Nephron progenitor cell (in vitro differentiated cells): ENCODE measurements at places on chromosomes 11 and 22.

DNA sequence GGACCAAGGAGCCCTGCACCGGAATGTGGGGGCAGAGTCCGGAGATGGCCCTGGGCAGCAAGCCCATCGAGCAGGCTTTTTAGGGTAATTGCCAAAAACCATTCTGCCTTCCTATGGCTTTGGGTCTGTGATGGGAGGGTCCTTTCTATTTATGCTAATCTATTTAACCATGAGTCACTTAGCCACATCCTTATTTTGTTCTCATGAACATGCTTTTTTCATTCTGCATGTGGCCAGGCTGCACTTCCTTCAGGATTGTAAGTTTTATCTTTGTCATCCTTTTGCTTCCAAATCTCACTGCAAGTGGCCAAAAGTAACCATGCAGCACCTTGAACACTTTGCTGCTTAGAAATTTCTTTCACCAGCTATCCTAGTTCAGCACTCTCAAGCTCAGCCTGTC, 88.3 kb downstream of the EFCAB6 start:
- H3K36me3 ChIP-seq = no peaks in the 10 kb centered on the region
- no peaks in the 10 kb centered on the region for H3K4me1 ChIP-seq
- no peak for DNase-seq
- no peak overlapping the region for H3K27ac ChIP-seq
- no peak overlapping the region for H3K4me3 ChIP-seq

DNA sequence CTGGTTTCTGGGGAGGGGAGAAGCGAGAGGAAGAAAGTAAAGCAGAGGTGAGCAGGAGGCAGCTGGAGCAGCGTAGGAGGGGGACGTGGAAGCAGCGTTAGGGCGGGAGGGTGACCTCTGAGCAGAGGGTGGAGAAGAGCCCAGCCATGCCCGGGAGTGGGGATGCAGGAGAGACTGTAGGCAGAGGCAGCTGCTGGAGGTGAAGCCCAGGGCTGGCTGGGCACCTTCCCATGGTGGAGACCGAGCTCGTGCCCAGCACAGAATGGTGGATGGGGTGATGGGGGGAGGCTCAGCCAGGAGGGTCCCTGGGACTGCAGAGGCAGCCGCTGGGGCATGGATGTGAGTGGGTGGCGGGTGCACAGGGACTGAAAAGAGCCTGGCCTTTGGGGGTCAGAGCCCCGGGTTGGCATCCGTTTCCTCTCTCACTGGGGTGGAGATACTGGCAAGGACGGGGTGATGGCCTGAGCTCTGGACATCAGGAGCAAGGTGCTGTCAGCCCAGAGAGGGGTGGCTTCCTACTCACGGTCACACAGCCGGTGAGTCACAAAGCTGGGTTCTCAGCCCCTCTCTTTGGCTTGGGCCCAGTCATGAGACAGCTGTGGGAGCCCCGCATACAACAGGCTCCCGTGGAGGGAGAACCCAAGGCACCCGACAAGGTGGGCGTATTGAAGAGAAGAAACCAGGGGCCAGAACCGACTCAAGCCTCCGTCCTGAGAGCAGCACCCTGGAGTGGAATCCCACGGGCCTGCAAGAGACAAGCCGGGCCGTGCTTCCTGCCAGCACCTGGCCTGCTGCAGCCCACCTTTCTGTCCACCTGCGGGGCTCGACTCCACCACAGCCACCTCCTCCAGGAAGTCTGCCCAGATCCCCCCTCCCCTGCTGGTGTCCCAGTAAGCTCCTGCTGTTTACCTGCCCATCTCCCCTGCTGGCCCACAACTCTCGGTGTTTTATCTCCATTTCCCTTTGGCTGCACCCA, 45.8 kb upstream of the FGF3 start:
- H3K27ac ChIP-seq = no peak overlapping the region
- DNase-seq = no peak
- no peaks in the 10 kb centered on the region for H3K36me3 ChIP-seq
- peaks cover 28% of the 10 kb centered on the region for H3K27me3 ChIP-seq
- peaks cover 95% of the 10 kb centered on the region for H3K4me1 ChIP-seq

DNA sequence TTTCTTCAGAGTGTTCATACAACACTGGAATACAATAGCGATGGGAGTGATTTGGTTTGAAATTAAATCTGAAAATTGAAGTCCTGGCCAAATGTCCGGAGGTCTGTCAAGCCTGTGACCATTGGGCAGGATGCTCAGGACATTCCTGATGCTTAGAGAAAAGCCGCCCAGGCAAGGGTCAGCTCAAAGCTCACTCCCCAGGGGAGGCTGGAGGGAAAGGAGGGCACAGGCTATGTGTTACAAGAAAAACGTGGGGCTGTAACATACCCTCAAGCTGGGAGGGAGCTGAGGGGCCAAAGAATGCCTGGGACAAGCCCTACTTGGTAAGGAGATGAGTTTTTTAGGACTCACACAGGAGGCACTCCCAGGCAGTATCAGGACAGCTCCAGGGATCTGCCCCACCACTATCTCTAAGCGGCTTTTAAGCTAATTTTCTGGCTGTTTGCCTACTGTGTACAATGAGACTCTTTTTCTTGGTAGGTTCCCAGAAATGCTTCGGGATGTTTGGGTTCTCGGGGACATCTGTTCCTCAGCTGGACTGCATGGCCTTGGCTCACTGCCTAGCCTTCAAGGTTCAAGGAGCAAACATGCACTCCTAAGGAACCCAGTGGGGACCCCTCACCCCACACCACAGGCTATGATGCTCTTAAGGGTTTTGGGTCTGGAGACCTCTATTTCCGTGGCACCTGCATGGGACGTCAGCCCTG, 500.1 kb downstream of the BRD1 start:
- H3K36me3 ChIP-seq = no peaks in the 10 kb centered on the region
- no peak overlapping the region for H3K4me3 ChIP-seq
- H3K27me3 ChIP-seq = peaks cover 25% of the 10 kb centered on the region

- no peak for DNase-seq
- H3K27ac ChIP-seq = no peak overlapping the region
- peaks cover 22% of the 10 kb centered on the region for H3K27me3 ChIP-seq
- peaks cover 92% of the 10 kb centered on the region for H3K4me1 ChIP-seq
Measured at GRCh38 chr11:128628325-128628673, 40.9 kb upstream of the ETS1 start.

DNA sequence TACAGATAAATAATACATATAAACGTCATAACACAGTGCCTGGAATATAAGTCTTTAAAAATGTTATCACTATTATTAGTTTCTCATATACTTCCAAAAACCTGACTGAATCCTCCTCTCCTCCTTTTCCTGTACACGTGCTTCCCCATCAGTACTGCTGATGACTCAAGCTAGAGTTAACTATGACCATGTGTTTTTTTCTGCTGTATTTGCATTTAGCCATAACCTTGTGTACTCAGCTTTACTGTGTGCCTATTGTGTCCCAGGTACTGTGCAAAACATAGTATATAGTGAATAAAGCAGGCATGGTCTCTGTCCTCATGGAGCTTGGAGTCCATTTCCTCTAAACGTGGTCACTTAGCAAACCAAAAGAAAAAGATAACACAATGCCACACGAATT, 56.5 kb upstream of the ARHGAP32 start:
- H3K27ac ChIP-seq = no peak overlapping the region
- H3K36me3 ChIP-seq = peaks cover 15% of the 10 kb centered on the region
- DNase-seq = no peak
- H3K4me3 ChIP-seq = no peak overlapping the region
- no peaks in the 10 kb centered on the region for H3K27me3 ChIP-seq

DNA sequence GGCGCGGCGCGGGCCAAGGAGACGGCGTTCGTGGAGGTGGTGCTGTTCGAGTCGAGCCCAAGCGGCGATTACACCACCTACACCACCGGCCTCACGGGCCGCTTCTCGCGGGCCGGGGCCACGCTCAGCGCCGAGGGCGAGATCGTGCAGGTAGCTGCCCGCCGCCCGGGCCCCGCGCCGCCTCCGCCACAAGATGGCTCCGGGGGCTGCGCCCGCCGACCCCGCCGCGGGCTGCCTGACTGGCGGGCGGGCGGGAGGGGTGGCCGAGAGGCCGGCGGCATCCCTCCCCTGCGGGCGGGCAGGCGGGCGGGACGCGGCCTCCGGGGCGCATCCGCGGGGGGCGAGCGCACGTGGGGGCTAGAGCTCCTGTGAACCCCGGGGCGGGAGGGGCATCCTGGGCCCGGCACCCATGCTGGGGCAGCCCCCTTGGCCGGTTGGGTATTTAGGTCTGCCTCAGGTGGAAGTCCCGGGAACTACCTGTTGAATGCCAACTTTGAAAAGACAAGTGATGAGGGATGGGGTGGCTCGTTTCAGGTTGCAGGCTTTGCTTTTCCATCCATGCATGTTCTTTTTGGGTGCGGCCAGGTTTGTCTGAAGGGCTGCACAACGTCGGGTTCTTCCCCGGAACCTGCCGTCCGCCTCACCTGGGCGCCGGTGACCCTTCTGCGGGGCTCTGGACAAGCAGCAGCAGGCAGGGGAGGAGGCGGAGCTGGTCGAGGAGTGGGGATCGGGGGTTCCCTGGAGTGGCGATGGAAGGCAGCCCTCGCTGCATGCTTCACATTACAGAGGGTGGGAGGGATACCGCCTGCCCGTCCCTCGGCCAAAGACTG, 760 bp downstream of the ZNRF3 start:
- DNase-seq = peak; percentile 63
- H3K4me1 ChIP-seq = peaks cover 57% of the 10 kb centered on the region
- H3K4me3 ChIP-seq = peak overlapping the region; percentile 89
- H3K27ac ChIP-seq = peak overlapping the region; percentile 51

DNA sequence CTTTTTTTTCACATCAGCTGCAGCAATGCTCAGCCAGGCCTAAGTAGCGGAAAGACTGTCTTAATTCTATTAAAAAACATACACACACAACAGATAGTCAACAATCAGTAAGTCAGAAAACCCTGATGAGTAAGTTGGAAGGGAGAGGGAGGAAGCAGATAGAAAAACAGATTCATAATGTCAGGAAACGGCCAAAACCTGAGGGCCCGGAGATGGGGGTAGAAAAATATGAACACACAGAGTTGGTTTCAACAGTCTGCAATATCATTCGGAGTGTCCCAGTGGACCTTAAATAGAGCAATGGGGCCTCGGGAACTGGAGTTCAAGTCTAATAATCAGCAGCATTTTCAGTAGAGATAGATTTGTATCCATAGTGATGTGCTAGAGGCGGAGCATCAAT, 14.8 kb downstream of the LRRC55 start:
- H3K36me3 ChIP-seq = peaks cover 6% of the 10 kb centered on the region
- H3K27ac ChIP-seq = no peak overlapping the region
- H3K27me3 ChIP-seq = no peaks in the 10 kb centered on the region

- peaks cover 51% of the 10 kb centered on the region for H3K4me1 ChIP-seq
- no peaks in the 10 kb centered on the region for H3K36me3 ChIP-seq
- no peak overlapping the region for H3K4me3 ChIP-seq
- H3K27ac ChIP-seq = no peak overlapping the region
- DNase-seq = no peak
Measured at GRCh38 chr11:118087931-118088330, 1.2 kb upstream of the SMIM35 start.

GRCh38 chr11:122642971-122643370, 12.6 kb upstream of the UBASH3B start:
- no peak for DNase-seq
- H3K27me3 ChIP-seq = peaks cover 17% of the 10 kb centered on the region
- peak overlapping the region; percentile 54 for H3K27ac ChIP-seq
- H3K36me3 ChIP-seq = no peaks in the 10 kb centered on the region
- no peak overlapping the region for H3K4me3 ChIP-seq

DNA sequence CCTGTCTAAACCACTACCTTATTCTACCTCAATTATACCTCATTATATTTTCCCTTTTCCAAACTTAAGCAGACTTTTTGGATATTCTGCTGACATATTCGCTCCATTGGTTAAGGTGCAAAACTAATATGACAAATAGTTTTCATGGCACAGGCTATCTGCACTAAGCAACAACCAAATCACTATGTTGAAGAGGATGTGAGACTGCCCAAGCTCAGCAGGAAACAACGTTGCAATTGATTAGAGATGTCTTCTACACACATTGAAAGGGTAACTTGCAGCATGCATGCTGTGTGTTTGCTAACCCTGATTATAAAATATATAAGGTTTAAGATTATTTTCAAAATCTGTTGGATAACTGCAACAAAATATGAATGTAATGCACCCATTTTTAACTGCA, 61.6 kb downstream of the STK33 start:
- no peak for DNase-seq
- no peak overlapping the region for H3K27ac ChIP-seq
- no peaks in the 10 kb centered on the region for H3K27me3 ChIP-seq
- H3K4me1 ChIP-seq = peaks cover 18% of the 10 kb centered on the region

- no peaks in the 10 kb centered on the region for H3K36me3 ChIP-seq
- H3K27me3 ChIP-seq = peaks cover 12% of the 10 kb centered on the region
- no peak overlapping the region for H3K4me3 ChIP-seq
Measured at GRCh38 chr11:60777572-60777971, 7.6 kb upstream of the MS4A10 start.

- H3K27me3 ChIP-seq = peaks cover 4% of the 10 kb centered on the region
- peak overlapping the region; percentile 43 for H3K27ac ChIP-seq
- no peaks in the 10 kb centered on the region for H3K36me3 ChIP-seq
- DNase-seq = no peak
Measured at GRCh38 chr11:61116426-61117167, 14.3 kb downstream of the CD5 start.

- H3K4me1 ChIP-seq = no peaks in the 10 kb centered on the region
- no peak for DNase-seq
- no peaks in the 10 kb centered on the region for H3K27me3 ChIP-seq
- no peaks in the 10 kb centered on the region for H3K36me3 ChIP-seq
- no peak overlapping the region for H3K27ac ChIP-seq
Measured at GRCh38 chr22:32590556-32590955, 115.9 kb downstream of the FBXO7 start.

GRCh38 chr11:88345949-88346348, 8.4 kb upstream of the CTSC start:
- H3K36me3 ChIP-seq = peaks cover 4% of the 10 kb centered on the region
- H3K4me3 ChIP-seq = no peak overlapping the region
- H3K27me3 ChIP-seq = peaks cover 4% of the 10 kb centered on the region
- H3K27ac ChIP-seq = no peak overlapping the region
- DNase-seq = no peak

DNA sequence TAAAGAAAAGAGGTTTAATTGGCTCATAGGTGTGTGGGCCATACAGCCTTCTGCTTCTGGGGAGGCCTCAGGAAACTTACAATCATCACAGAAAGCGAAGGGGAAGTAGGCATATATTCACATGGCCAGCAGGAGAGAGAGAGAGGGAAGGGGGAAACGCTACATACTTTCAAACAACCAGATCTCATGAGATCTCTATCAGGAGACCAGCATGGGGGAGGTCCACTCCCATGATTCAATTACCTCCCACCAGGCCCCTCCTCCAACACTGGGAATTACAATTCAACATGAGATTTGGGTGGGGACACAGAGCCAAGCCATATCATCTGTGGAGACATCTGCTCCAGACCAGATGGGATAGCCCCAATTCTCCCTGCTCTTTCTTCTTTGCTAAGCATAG, 866.0 kb downstream of the BRD1 start:
- no peak for DNase-seq
- H3K36me3 ChIP-seq = no peaks in the 10 kb centered on the region
- H3K27me3 ChIP-seq = peaks cover 29% of the 10 kb centered on the region

DNA sequence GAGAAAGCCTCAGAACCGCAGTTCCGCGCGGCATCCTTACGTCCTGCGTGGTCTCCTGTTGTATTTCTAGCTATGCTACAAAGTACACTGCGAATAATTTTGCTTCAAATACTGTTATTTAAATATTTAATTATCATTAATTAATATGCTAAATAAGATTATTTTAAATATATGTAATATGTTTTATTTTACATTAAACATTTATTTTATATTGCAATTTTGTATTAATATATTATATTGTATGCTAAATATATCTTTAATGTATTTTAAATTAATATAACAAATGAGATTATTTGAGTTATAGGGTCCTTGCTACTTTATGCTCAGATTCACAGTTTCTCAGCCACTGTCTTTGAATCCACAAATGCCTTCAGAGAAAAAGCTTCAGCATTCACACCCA, 436.7 kb downstream of the BRD1 start:
- H3K27ac ChIP-seq = no peak overlapping the region
- peaks cover 6% of the 10 kb centered on the region for H3K27me3 ChIP-seq
- H3K4me1 ChIP-seq = no peaks in the 10 kb centered on the region
- no peaks in the 10 kb centered on the region for H3K36me3 ChIP-seq
- no peak for DNase-seq
